Kidney (tissue), 22 donors: ENCODE measurements at places on chromosomes 5 and 9. TPM values are rescaled to one million over a fixed set of nuclear protein-coding genes. Genes with fewer than 3 reads are reported as not detected.
A peak's percentile ranks its signal among the peaks of the same experiment; 100 is the strongest.

DNA sequence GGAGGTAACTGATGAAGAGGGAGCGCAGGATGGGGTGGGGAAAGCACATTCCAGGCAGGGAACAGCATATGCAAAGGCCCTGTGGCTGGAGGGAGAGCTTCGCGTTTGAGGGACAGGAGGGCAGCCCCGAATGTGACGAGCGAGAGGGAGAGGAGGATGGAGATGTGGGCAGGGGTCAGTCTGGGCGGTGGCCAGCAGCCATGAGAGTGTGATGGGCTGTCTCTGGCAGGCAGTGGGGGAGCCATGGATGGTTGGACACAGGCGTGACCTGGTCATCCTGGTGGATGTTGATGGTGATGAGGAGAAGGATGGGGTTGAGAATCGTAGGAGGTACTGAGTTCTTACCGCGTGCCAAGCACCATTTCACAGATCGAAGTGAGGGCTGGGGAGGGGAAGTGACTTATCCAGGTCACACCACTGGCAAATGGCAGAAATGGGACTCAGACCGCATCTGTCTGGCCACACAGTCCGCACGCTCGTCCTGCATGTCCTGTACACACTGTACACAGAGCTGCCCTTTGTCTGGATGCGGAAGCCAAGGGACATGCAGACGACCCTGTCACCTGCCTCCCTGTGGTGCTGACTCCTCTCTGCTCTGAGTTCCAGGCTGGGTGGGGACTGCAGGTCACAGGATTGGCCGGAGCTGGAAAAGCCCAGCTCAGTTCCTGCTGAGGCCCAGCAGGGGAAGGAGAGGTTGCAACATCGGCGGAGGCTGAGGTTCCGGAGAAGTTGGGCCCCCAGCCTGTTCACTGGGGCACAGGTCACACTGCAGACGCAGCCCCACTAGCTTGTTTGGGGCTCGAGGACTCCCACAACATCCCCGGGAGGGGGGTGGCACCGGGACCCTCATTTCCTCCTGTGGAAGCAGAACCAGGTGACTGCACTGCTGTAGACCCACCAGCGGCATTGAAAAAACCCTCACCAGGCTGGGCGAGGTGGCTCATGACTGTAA is 165.6 kb upstream of the IER5L start:
- DNase-seq, result no peak

GRCh38 chr5:140631831-140632365 is 1.1 kb downstream of the CD14 start:
- DNase-seq, result peak; percentile 75

DNA sequence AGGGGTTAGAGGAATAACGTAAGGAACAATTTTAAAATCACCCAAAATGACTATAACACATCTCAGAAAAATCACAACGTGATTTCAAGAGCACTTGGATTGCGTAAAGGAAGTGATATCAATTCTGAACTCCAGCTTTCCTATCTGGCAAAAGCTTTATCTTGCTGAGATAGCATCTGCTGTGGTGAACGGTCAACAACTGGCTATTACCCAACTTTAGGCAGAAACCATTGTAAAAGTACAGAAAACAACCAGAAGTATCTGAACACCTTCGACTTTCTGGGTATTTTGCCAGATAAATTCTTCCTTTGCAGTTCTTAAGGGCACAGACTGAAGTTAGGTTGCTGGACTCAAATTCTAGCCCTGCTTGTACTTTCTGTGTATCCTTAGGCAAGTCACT is 9.2 kb downstream of the ABLIM3 start:
- DNase-seq, result no peak

GRCh38 chr5:56985936-56986625 is 34.2 kb upstream of the MIER3 start:
- no peak for DNase-seq

DNA sequence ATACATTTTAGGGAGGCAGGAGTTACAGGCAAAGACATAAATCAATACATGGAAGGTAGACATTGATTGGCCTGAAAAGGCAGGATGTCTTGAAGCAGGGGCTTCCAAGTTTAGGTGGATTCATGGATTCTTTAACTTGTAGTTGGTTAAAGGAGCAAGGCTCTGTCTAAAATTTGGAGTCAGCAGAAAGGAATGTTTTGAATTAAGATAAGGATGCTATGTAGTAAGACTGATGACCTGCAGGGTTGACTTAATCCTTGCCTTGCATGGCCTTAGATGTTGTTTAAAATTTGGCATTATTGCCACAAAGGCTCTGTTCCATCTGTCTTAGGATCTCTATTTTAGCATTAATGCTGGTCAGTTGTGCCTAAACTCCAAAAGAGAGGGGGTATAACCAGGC is 171.3 kb downstream of the C5orf15 start:
- no peak for DNase-seq

GRCh38 chr5:158063052-158063451 is 204.1 kb upstream of the CLINT1 start:
- DNase-seq, result no peak

The PPP1R26 gene
- 10.2 TPM for polyA plus RNA-seq

The HRCT1 gene
- polyA plus RNA-seq, result 13.3 TPM

The KIF2A gene
- polyA plus RNA-seq, result 4.6 TPM

The SHC3 gene
- 0.95 TPM for polyA plus RNA-seq

The ZBTB34 gene
- 2.5 TPM for polyA plus RNA-seq
